ENCODE measurements at places on chromosomes 16 and 17.

DNA sequence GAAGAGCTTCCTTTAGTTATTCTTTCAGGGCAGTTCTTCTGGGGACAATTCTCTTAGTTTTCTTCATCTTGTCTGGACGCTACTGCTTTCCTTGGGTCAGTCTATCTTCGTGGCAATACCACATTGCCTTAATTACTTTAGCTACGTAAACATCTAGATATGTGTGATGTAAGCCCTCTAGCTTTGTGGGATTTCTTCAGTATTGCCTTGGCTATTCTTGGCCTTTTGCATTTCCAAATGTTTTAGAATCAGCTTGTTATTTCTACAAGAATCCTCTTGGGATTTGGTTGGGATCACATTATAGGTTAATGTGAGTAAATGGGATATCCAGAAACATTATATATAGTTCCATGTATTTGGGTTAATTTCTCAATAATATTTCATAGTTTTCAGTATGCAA is 9.0 kb upstream of the ST6GALNAC2 start:
- no peak for DNase-seq

DNA sequence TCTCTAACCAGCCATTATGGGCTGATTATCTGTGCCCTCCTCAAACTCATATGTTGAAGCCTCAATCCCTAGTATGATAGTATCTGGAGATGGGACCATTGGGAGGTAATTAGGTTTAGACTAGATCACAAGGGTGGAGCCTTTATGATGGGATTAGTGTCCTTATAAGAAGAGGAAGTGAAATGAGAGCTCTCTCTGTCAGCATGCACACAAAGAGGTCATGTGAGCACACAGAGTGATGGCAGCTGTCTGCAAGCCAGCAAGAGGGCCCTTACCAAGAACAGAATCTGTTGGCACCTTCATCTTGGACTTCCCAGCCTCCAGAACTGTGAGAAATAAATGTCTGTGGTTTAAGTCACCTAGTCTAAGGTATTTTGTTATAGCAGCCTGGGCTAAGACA is 101.9 kb downstream of the PCTP start:
- DNase-seq, result no peak

GRCh38 chr17:59838052-59838916 is 54.5 kb downstream of the TUBD1 start:
- DNase-seq, result no peak

GRCh38 chr16:11630768-11631056 is 37.5 kb upstream of the SNN start:
- no peak for DNase-seq

DNA sequence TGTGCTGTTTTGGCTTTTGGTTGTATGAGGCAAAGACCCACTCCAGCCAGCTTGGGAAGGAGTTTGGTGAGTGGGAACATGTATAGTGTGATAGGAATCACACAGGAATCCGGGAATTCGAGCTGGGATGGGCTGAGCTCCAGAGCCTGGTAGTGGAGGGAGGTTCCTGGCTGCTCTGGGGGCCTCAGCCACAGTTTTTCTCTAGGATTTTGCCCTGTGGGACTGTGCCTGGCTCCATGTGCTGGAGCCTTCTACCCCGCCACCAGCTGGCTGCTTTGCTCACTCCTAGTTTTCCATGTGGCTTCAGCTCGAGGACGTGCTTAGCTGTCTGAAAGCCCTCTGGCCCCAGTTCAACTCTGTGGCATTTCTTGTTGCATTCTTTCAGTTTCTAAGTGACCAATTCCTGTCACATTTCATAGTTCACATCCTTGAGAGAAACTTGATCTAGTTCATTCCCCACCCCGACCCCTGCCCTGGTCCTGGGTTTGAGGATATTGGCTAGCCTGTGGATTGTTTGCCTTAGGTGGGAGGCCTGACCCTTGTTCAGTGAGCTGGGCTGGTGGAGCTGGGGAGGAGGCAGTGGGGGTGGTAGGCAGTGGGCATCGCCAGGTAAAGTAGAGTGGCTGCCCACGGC is 5.0 kb downstream of the SEC14L1 start:
- DNase-seq, result peak; percentile 77

DNA sequence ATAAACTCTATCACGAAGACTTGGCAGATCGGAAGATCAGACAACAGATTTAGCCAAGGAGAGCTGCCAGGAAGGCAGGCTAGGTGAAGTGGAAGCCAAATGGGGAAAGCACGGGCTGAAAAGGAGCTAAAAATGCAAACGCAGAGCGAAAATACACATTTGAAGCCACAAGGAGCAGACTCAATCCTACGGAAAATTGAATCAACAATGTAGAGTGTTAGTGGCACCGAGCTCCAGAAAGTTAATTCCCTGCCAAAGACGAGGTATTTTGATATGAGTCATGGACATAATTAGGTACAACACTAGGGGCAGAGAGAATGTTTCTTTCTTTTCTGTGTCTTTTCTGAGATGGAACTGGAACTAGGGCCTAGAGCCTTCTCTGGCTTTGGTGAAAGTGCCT is 20.7 kb downstream of the GSG1L start:
- DNase-seq, result no peak

DNA sequence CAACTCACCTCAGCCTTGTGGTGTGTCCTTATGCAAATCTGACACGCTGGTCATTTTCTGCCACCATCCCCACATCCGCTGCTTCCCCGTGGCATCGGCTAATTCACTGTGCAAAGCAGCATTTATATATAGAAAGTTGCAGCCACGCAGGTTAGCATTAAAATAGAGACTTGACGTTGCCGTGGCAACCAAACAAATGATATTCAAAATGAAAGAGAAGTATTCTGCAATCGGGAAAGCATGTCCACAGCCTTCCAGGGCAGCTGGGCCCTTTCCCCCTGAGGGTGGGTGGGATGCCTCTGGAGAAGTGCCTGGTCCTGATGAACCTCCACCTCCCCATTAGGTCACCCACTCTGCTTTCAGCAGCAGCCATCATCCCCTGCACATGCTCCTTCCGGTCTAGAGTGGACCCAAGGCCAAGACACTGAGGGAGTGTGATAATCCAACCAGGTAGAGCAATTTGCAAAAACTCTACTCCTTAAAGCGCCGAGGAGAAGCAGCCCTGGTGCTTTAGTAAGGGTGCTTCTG is 138.7 kb downstream of the GAS7 start:
- DNase-seq, result peak; percentile 74

GRCh38 chr17:51085150-51085805 is 35.4 kb downstream of the SPAG9 start:
- DNase-seq, result no peak

- no peak for DNase-seq
Measured at GRCh38 chr16:49778202-49778930, 77.5 kb downstream of the ZNF423 start.

DNA sequence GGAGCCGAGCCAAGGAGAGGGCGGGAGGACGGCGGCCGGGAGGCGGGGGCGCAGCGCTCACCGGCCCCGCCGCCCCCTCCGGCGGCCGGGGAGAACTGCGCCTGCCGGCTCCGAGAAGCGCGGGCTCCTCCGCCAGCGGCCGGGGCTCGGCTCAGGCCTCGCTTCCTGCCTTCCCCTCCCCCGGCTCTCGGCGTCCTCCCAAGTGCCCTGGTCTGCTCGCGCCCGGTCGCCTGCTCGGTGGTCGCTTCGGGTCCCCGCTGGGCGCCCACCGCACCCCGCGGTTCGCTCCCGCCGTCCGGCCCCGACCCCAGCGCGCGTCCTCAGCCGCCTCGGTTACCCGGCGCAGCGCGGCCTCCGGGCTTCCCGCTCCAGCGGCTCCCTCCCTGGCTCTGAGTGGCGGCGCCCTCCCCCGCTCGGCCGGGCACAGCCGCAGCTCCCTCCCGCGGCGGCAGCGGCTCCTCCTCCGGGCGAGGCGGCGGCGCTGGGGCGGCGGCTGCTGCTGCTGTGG is 313 bp downstream of the UBTF start:
- DNase-seq, result no peak

DNA sequence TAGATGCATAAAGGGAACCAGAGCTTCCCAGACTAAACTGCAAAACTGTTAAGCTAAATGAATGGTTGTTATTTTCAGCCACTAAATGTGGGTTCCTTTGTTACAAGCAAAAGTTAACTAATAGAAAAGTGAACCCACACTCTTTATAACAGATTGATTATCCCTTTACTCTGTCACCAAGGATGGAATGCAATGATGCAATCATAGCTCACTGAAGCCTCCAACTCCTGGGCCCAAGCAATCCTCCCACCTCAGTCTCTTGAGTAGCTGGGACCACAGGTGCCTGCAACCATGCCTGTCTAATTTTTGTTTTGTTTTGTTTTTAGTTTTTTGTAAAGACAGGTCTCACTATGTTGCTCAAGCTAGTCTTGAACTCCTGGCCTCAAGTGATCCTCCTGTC is 6.5 kb downstream of the KRT9 start:
- DNase-seq, result no peak

- no peak for DNase-seq
Measured at GRCh38 chr17:59425085-59425931, 93.9 kb downstream of the YPEL2 start.

DNA sequence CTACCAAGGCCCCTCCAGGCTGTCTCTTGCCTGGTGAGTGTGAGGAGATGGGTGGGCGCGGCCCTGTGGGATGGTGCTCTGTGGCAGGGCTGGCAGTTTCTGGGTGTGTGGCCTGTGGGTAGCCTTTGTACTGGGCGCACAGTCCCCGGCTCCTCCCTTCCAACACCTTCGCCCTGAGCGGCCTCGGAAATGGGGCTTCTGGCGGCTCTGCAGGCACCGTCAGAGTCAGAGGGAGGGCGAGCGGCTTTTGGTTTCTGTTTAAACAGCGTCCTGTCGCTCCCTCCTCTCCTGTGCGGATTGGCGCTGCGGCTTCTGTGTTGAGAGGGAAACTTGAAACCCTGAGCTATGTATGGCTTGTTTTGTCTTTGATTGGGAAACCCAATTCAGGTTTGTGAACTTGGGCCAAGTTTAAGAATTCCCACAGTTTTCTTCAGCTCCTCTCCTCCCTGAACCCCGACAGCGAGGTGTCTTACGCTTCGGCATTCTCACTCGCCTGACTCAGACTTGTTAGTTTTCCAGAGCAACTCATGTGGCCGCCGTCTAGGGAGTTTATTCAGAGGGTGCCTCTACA is 8.3 kb upstream of the ZNF750 start:
- DNase-seq, result no peak

DNA sequence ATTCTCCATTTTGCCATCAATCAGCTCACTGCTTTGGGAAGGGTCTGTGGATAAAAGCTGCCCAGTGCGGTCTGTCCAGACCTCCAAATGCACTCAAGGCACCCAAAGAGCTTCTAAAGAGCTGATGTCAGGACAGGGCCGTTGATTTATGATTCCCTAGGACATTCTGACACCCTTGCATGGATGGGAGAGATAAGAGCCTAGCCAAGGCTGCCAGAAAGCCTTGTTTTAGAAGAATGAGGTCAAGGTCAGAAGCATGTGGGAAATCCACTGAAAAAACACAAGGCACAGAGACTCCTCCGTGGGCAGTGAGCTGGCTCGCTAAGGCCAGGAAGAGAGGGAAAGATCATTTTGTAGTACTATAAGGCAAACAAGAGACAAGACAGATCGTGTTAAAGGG is 214.0 kb downstream of the CDH11 start:
- DNase-seq, result no peak
